Activated naive CD8-positive, alpha-beta T cell treated with anti-CD3 and anti-CD28 coated beads for 36 hours (primary cell): ENCODE measurements at places on chromosomes 11 and 22.
A peak's percentile ranks its signal among the peaks of the same experiment; 100 is the strongest.

DNA sequence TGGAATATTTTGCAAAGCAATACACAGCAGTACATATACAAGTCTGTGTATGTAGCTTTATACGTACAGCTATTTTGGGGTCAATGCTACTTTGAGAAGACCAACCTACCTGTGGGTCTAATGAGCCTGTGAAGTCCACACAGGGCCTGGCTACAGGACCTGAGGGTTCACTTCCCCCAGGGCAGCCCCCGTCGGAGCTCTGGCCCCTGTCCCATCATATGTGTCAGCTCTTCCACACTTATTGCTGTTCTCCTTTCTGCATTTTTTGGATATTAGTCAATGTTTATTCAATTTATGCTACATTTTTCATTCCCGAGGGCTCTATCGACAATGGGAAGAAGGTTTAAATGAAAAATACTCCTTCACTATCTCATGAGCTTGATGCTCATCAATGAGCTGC, 1473.6 kb downstream of the BRD1 start:
- DNase-seq, result no peak

GRCh38 chr11:95641495-95641894, 148.1 kb downstream of the FAM76B start:
- DNase-seq, result peak; percentile 39

- no peak for DNase-seq
Observed at GRCh38 chr11:96940227-96940626, 550.4 kb downstream of the JRKL start.

GRCh38 chr11:2287091-2287490, 14.6 kb downstream of the C11orf21 start:
- DNase-seq, result no peak

DNA sequence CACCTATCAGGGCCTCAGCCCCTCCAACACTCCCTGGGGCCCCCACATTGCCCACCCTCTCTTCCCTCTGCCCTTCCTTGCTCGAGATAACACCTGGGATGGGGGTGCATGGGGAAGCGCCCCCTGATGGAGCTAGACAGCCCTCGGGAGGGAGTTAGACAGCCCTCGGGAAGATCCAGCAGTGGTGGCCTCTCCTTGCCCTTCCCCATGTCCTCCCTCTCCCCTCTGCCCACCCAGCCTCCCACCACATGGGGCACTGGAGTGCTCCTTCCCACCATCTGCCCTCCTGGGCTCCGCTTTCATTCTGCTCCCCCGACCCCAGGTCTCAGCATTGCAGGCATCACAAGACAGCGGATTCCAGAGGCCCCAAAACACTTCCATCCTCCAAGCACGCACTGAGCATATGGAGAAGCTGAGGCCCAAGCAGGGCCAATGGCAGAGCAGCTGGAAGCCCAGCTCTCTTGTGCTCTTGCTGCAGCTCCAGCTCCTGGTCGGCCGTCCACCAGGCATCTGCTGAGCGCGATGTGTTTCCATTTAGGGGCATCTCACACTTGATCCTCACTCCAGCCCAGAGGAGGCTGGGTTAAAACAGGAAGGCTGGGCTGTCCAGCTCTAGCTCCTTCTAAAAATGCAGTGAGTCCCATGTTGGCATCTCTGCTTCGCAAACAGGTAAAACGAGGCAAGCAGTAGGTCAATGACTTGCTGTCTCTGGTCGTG, 65.6 kb downstream of the IGLL1 start:
- DNase-seq, result no peak

GRCh38 chr22:32615874-32616564, 141.4 kb downstream of the FBXO7 start:
- no peak for DNase-seq

DNA sequence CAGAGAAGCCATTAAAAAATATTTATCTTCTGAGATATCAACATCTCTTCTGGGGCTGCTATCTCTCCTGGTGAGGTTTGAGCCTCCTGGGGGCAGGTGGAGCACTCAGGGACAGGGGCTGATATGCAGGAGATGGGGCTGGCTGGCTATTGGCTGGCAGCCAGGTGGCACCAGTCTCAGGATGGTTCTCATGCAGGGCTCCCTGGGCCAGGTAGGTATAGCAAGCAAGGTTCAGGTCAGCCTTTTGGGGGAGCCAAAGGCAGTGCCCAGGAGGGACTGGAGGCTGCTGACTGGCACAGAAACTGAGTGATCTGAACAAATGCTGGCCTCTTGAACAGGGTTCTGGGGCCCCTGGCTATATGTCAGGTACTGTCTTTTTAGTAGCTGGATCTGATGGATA, 29.7 kb upstream of the EMSY start:
- no peak for DNase-seq

GRCh38 chr11:19978668-19979518, 181.4 kb downstream of the DBX1 start:
- DNase-seq, result peak; percentile 14

DNA sequence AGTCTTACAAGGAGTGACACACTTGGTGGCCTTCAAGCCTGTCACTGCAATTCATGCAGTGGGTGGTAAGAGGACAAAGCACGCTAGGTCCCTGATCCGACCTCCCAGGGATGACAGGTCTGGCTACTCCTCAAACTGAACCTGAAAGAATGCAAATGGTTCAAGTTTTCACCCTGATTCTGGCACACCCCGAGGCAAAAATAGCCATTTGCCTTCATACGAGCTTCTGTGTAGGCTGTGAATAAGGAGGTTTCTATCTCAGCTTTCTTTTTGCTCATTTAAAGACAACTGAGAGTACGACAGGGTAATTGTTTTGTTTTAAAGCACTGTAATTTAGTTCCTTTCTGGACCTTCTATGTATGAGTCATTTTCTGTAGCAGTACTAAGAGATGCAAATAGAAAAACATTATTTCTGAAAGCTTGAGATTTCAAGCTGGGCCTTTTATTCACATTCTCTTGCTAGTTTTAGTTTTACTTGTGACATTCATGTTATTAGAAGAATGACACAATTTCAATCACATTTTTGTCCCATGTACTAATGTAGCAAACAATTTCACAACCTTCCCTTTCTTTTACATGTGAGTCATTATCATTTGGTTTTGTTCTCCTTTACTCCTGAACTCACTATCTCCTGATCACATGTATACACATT, 56.6 kb upstream of the FDX1 start:
- DNase-seq, result no peak

GRCh38 chr22:42608823-42609361, 5.8 kb downstream of the POLDIP3 start:
- no peak for DNase-seq

DNA sequence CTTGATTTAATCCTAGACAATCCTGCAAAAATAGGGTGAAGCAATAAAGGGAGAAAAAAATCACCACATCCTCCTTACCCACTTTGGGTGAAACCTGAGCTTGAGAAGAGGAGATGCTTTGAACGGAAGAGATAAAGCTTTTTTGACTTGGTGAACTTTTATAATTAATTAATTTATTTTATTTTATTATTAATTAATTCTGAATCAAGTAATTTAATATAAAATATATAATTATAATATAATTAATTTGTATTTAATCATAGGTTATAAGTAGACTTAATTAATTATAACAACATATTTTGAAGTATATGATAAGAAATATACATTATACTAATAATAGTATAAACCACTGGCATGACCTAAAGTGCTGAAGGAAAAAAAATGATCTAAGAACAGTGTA, 2164.8 kb downstream of the LRRC4C start:
- DNase-seq, result no peak

DNA sequence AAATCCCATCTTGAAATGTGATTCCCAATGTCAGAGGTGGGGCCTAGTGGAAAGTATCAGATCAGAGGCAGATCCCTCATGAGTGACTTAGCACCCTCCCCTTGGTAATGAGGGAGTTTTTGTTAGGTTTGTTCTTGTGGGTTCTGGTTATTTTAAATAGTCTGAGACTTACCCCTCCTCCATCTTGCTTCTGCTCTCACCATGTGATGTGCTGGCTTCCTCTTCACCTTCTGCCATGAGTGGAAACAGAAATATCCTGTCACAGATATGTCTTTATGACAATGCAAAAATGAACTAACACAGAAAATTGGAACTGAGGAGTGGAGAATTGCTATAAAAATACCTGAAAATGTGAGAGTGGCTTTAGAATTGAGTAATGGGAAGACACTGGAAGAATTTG, 33.1 kb downstream of the TMEM225 start:
- no peak for DNase-seq

- no peak for DNase-seq
Observed at GRCh38 chr11:128231845-128232410, 355.4 kb downstream of the ETS1 start.
